ENCODE measurements at places on chromosomes 3 and 15.

DNA sequence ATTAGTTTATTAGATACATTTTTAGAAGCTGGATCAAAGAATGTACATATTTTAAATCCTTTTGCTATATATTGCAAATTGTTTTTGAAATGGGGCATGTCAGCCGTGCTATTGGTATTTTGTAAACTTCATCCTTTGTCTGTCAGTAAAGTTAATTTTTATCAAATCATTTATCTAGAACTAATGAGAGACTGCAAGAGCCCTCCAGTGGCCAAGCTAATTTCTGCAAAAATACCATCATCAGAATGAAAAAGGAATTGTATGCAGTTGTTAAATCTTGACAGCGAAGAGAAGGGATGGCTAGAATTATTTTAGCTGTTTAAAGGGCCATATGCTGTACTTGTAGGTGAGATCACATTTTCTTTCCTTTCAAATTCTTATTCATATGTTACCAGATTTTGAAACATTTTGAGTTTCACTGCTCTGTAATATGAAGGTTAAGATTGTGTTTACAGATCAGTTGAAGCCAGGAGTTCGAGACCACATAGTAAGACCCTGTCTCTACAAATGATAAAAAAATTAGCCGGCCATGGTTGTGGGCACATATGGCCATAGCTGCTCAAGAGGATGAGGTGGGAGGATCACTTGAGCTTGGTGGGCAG lies 8.1 kb upstream of the CLDN11 start:
- no peak for DNase-seq

DNA sequence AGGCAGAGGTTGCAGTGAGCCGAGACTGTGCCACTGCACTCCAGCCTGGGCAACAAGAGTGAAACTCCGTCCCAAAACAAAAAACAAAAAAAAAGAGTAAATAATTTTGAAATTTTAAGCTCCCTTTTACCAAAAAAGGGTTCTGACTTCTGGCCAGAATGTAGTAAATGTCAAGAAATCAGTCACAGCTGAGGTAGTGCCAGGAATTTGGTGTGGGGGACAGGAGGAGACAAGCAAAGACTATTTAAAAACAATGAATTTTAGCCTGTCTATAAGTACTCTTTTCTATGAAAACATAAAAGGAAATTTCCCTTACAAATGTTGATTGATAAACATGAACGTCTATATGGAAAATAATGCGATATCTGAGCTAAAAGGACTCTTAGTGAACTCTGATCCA lies 363.7 kb downstream of the FHIT start:
- no peak for DNase-seq

DNA sequence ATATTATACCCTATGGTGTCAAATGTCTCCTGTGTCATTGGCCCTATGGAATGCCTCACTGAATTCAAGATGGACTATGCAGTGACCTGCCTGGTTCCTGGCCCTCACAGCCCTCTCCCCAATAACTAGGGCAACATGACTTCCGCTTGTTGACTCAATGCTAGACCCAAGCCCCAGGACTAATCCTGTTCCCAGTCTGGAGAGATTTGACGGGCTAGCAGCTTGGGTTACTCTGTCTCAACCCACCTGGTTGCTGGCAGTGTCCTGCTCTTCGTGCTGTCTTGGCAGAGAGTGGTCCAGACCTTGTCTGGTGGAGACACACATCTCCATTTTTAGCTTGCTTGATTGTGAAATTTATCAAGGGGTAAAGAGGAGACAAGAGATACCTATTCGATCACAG lies 135.8 kb upstream of the HES1 start:
- DNase-seq = no peak

DNA sequence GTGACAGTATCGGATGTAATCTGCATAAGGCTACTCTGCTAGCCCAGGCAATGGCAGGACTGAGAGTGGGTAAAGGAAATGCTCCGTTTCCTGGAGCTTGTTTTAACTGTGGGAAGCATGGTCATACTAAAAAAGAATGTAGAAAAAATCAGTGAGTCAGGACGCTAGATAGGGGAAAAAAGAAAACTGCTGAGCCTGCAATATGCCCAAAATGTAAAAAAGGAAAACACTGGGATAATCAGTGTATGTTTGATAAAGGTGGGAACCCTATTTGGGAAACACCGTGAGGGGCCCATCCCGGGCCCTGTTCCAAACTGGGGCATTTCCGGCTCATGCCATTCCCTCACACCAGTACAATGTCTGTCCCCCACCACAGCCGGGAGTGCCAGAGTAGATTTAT lies 775.8 kb downstream of the ZPLD1 start:
- no peak for DNase-seq

GRCh38 chr3:126568776-126569342 lies 10.1 kb upstream of the C3orf22 start:
- no peak for DNase-seq

- no peak for DNase-seq
Observed at GRCh38 chr15:62874959-62875625, 167.5 kb upstream of the TPM1 start.

GRCh38 chr15:67813104-67813634 lies 12.1 kb upstream of the SKOR1 start:
- DNase-seq = no peak

GRCh38 chr3:156371701-156372100 lies 183.2 kb downstream of the SSR3 start:
- DNase-seq = no peak

GRCh38 chr3:26719134-26719533 lies 96.6 kb downstream of the LRRC3B start:
- DNase-seq = no peak

GRCh38 chr3:190533511-190534281 lies 19.8 kb downstream of the IL1RAP start:
- no peak for DNase-seq

GRCh38 chr15:96052154-96052553 lies 278.3 kb upstream of the NR2F2 start:
- DNase-seq = no peak

GRCh38 chr15:44092221-44092620 lies 102.8 kb downstream of the FRMD5 start:
- no peak for DNase-seq
